HEK293T (cell line): ENCODE measurements at places on chromosomes 1 and 21.

DNA sequence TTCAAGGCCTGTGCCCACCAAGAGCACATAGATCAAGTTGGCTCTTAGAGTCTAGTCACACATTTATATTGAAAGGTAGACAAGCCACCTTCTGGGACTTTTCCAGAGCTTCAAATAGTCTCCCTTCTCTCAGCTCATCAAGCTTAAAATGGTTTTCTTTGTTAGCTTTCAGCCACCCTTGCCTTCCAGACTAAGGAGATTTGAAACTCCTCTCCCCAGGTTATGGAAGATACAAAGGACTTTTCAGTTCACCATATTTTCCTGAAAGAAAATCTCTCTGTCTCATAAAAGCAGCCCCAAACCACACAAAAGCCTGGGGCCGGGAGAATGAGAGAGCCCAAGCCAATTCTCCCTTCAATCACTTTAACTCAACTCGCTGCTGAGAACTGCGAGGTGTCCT is 134.1 kb downstream of the ZC3H11B start:
- DNase-seq, result no peak

- DNase-seq, result no peak
These were observed 2.0 kb downstream of the HNRNPR start for GRCh38 chr1:23341931-23342692.

GRCh38 chr1:107515702-107516101 is 374.9 kb downstream of the NTNG1 start:
- DNase-seq, result no peak

- DNase-seq, result no peak
These were observed 10.1 kb downstream of the HSPG2 start for GRCh38 chr1:21926814-21927532.

DNA sequence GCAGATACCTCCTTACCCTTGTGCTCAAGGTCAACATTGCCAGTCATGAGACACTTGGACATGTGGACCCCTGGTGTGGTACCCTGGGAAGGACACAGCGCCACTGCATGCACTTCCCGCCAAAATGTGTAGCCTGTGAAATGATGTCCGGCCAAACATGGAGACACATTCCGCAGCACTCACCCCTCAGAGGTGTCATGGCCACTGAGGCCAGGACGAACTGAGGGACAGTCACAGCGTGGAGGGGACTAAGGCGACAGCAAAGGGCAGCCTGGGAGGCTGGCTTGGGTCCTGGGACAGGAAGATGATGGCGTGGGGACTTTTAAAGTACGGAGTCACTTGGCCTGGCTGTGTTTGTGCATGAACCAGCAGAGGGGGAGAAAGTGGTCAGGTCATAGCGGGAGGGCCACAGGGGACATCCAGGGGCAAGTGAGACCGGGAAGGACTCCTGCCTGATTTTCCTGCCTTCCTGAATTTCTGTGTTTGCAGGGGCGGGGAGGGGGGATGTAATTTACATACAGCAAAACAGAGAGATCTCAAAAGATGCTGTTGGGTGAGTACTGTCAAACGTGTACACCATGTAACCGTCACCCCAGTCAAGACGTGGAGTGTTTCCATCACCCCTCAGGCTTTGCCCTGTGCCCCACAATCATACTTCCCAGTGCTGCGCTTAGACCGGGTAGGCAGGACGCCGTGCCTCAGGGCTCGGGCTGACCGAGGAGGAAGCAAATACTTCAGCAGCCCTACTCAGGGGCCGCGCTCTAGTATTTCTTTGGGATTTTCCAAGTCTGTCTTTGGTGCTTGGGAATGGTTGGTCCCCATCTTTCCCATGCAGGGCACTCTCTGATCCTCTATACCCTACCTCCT is 45.2 kb downstream of the WDR4 start:
- no peak for DNase-seq

DNA sequence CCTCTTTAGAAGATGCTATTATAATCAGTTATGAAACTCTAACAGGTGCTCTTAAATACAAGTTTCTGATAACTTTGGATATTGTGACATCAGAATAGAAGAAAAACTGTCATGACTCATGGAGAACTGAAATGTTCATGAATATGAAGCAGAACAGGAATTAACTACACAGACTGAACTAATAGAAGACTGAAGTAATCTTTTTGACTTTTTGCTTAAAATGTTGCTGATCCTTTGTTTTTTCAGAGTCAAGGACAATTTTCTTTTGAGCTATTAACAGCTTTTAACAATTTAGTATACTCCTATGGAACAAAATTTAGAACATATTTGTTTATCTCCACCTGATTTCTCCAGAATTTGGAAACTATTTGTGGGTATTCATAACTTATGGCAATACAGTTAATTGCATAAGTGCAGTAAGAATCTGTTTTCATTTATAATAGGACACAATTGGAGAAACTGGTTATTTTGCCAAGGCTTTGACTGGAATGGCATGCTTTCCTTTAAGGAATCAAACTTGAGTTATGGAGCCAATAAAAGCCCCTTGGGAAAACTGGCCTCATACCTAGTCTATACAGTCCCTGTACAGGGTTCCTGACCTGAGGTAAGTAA is 18.7 kb upstream of the PLA2G5 start:
- no peak for DNase-seq

DNA sequence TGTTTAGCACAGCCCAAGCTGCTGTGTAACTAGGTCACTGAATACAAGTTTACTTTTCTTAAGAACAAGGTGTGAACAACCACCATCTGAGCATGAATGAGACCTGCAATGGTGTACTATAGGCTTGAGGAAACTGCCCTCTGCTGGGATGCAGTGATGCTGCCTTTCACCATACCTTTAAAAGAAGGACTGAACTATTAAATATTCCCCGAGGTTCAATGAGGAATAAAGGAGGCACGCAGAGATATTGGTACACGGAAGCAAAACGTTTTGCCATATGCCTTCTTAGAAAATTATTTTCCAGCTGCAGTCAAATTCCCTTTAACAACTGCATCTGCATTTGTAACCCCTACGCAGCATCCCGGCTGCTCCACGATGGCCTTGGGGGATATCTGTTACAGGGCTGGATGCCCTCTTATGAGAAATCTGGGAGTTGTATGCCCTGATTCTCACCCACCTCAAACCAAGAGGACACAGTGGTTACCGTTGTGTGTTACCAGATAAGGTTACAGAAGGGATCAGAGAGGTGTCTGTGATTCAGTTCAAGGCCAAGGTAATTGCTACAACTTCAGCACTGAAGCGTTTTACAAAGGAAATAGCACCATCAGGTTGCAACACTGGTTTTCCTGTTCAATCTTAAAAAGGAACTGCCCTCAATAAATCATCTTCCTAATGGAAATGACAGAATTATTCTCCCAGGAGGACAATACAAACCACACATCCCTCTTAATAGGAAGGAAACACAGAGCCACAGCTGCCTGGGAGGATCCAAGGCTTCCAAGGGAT is 470.5 kb downstream of the LTN1 start:
- no peak for DNase-seq

GRCh38 chr1:155223047-155223446 is 14.6 kb downstream of the MTX1 start:
- DNase-seq, result no peak

- DNase-seq, result no peak
These were observed 9.8 kb downstream of the ERRFI1 start for GRCh38 chr1:8016210-8016894.

DNA sequence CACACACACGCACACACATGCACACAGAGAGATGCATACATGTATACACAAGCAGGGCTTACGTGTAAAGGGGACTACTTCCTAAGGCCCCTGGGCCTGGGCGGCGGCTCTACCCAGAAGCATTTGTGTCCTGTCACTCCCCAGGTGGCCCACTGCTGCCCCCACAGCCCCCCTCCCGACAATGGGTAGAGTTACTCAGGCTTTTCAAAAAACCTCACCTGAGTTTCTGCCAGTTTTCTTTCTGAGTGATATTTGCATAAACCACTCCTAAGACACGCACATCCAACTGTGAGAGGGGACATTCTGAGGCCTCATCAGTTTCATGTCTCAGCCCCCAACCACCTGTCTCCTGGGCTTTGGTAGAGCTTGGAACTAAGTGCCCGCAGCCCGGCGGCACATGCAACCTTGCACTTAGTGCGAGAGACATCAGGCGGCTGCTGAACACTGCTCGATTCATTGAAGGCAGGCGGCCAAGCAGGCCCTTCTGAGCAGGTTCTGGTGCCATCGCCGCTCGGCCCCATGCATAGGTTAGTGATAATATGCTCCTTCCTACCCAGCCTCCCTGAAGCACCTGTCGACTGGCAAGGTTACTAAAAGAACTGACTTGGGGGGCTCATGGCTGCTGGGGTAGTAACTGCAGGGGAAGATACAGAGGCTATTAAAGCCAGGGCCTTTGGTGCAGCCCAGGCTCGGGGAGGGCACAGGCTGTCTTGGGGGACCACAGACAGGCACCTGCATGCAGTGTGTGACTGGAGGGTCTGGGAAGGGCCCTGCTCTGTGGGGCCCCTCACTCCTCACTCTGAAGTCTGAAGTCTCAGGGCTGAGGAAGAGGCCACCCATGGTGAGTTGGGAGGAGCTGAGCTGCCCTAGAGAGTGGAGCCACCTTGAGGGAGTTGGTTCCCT is 364.2 kb upstream of the VAMP3 start:
- DNase-seq, result no peak

DNA sequence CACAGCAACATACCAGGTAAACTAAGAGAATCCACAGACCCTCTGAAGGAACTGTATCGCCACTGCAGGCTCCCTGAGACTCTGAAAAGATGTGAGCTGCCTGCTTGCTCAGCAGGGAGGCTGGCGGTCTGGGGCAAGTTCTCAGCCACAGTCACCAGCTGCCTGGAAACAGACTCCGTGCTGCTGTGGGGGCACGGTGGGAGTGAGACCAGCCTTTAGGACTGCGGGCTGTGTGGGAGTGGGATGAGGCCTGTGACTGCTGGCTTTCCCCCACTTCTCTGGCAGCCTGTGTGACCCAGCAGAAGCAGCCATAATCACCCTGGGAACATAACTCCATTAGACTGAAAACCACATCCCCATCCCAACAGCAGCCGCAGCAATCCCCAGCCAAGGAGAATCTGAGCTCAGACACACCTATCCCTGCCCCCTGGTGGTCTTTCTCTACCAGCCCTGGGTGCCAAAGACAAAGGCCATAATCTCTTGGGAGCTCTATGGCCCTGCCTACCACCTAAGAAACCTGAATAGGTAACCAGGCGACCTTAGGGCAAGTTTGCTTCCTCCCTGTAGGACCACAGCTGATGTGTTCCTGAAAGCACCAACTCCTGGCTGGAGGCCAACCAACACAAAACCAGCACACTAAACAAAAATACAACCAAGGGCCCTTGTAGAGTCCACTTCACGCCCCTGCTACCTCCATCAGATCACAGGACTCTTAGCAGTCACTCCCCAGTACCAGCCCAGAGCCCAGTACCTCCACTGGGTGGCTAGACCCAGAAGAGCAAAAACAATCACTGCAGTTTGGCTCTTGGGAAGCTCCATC is 151.5 kb downstream of the SMYD3 start:
- peak; percentile 7 for DNase-seq

- no peak for DNase-seq
These were observed 56.9 kb downstream of the TRIM11 start for GRCh38 chr1:228349701-228350171.

- no peak for DNase-seq
These were observed 14.0 kb downstream of the RUNX1 start for GRCh38 chr21:35035116-35035515.

DNA sequence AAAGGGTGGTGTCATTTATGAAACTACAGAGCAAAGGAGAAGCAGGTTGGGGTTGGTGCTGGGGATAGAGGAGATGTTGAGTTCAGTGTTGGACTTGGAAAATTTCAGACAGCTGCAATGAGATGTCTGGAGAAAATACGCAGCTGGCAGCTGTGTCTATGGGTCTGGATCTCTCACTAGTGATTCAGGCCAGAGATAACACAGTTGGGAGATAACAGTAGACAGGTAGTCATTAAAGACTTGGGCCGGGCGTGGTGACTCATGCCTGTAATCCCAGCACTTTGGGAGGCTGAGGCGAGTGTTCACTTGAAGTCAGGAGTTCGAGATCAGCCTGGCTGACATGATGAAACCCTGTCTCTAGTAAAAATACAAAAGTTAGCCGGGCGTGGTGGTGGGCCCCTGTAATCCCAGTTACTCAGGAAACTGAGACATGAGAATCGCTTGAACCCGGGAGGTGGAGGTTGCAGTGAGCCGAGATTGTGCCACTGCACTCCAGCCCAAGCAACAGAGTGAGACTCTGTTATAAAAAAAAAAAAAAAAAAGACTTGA is 2.5 kb upstream of the TFAP2E start:
- DNase-seq, result no peak

DNA sequence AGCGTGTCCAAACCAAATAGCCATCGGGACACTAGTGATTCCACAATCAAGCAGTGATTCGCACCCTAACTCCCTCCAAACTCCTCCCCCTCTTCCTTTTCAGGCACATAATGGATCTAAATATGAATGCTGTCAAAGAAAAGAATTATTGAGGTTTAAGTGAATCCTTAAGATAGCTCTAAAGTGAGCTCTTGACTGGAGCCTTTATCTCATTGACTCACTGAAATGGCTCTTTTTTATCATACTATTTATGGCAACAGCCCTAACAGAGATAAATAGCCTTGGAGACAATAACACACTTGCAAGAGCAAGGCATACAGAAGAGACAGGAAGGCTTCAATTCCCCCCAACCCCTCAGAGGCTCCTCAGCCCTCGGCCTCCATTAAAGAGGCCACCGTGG is 143.3 kb downstream of the PLXNA2 start:
- DNase-seq, result no peak

- DNase-seq, result no peak
These were observed 31.2 kb upstream of the TMEM51 start for GRCh38 chr1:15122331-15122730.
